ENCODE measurements at places on chromosomes 6 and 20.

DNA sequence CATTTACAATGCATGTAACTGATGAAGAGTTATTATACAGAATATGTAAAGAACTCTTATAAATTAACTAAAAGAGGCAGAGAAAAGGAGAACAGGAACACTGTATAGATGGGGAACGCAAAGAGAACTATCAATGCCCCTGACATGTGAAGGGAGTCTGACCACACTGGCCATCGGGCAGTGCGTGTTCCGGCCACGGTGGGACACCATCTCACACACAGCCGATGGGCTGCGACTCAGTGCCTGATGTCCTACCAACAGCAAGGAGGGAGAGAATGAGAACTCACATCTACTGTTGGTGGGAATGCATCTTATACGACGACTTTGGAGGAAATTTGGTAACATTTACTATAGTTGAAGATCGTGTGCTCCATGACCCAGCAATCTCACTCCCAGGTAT lies 15.5 kb upstream of the RAMACL start:
- DNase-seq: no peak

DNA sequence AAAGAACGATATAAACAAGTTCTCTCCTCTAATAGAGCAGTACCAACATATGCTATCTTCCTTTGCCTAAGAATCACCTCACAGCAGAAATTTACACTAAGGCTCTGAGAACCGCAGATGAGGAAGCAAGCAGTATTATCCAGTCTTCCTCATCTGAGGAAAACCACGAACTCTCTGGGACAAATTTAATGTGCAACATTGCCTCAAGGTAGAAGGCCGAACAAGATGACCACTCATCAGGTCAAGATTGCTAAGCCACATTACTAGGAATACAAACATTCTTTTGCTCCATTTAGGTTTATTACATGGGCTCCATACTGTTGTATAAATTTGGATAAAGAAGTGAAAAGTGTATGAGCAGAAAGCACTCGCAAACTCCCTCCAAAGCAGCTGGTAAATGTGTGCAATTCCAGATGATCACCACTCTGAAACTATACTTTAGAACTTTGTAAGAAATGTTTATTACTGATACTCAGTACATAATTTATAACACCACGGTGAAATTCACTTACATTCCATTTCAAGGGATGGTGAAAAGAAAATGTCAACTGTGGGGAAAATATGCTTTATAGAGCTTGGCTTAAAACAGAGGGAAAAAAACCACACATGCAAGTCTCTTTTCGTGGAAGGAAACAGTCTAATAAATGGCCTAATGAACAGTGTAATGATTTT lies 398.4 kb downstream of the BTBD9 start:
- no peak for DNase-seq

- DNase-seq: no peak
Measured at GRCh38 chr20:45032276-45032675, 66.0 kb downstream of the STK4 start.

GRCh38 chr6:43807228-43808061 lies 37.4 kb downstream of the VEGFA start:
- DNase-seq: no peak

- no peak for DNase-seq
Measured at GRCh38 chr20:4244700-4245485, 229.5 kb upstream of the RNF24 start.

GRCh38 chr6:11381801-11382513 lies 149.5 kb upstream of the NEDD9 start:
- DNase-seq: no peak

GRCh38 chr20:19981031-19981451 lies 36.1 kb upstream of the NAA20 start:
- DNase-seq: no peak

DNA sequence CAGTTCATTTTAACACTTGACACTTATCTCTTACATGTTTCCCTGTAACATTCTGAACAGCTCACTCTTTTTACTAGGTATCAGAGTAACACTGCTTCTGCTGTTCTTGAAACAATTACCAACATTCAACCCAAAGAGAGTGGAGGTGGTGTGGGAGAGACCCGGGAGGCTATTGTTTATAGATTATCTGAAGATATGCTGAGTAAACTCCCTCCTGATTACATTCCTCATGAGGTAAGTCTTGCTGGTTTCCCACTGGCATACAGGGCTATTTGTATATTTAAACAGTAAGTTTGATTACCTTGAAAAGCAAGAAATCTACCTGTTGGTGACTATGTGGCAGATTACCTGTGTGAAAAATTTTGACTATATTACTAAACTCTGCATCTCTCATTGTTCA lies 39.8 kb upstream of the GLP1R start:
- DNase-seq: no peak

DNA sequence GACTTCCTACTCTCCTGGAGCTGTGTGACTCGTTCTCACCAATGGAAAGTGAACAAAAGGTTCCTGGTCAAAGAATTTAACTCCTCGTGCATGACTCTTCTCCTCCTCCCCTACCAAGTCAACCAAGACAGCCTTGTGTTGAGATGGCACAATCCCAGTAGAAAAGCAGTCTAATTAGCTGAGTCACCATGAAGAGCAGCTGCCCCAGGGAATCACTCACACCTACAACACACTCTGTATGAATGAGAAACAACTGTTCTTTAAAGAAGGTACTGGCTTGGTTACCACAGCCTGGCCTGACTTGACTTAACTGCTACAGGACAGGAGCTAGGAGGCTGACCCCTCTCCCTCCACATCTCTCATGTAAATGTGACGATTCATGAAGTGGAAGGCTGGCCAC lies 2.9 kb upstream of the HLA-DOB start:
- DNase-seq: no peak

DNA sequence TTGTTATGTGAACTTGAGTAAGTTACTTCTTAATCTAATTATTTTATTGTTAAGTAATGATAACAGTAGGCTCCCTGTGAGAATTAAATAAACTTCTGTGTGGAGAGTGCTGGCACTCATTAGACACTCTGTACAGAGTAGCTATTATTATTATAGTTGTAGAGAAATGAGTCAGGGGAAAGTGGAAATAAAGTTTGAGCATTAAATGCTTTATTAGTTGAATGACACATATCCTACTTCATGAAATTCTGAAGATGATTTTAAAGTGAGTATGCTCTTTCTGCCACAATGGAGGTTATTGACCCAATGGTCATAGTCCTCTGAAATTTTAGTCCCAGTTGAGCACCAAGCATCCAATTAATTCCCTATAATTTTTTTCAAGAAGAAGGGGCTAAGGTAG lies 5.9 kb downstream of the ECI2 start:
- DNase-seq: no peak

DNA sequence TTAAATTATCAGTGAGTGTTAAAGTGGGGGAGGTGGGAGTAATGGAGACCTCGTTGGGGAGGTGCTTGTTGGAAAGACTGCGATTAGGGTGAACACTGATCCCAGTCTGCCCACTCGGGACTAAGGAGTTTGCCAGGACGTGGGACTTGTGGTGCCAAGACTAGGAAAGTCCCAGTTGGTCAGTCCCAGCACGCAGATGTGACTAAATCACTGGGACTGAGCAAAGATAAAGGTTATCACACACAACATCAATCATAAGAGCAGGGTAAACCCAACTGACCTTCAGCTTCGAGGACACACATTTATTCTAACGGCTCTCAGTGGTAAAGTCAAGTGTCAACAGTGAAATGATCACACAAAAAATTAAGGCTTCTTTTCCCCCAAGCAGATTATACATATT lies 45.5 kb downstream of the PDE10A start:
- DNase-seq: no peak

DNA sequence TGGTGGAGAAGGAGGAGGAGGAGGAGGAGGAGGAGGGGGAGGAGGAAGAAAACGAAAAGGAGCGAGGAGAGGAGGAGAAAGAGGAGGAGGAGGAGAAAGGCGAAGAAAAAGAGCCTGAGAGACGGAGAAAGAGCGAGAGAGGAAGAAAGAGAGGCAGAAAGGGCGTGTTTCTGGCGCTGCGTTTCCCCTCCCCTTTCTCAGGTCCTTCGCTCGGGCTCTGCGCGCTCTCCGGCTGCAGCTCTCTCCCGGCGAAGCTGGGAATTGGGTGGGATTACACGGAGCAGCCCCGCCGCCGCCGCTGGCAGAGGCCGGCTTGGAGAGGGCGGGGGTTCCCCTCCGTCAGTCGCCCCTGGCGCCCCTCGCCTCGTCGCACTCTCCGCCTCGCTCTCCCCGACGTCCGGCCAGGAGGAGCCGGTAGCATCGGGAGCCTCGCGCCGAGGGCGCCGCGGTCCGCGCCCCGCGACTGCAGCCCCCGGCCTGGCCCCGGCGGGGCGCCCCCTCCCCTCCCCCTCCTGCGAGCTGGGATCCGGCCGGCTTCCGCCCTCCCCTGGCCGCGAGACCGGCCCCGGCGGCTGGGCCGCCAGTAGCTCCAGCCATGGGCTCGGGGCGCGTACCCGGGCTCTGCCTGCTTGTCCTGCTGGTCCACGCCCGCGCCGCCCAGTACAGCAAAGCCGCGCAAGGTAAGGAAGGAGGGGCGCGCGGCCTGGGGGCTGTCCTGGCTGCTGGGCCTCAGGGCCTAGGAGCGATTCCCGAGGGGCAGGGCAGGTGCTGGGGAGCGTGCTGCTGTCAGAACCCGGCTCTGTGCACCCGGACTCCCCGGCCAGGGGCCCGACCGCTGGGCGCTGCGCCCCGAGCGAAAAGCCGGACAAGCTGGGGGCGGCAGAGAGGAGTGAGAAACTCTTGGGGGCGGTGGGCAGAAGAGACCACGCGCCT lies at the start of gene SCUBE3:
Gene SCUBE3 (plus strand): TSS at position 133 of the 933 bp plus-strand sequence. CDS start 463 bp downstream, at position 596.
- peak; percentile 90 for DNase-seq

GRCh38 chr6:5850848-5851255 lies 155.9 kb downstream of the NRN1 start:
- DNase-seq: peak; percentile 75

DNA sequence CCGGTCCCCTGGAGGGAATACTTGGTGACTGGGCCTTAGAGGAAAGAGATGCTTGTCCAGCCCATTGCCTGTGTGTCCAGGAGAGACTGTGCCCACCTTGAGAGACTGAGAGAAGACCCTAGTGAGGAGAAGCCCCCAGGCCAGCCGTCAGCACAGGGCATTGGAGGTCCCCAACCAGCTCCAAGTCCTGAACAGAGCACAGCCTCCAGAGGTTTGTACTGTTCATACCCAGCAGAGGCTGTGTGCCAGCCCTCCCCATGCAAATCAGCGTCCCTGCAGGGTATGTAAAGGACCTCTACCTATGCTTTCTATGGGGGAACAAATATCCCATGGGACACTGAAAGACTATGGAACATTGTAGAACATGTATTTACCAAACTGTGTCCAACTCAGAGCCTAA lies 8.4 kb downstream of the HLA-E start:
- no peak for DNase-seq

GRCh38 chr20:17107127-17107526 lies 119.7 kb upstream of the PCSK2 start:
- no peak for DNase-seq

GRCh38 chr6:29834564-29835436 lies 7.2 kb downstream of the HLA-G start:
- DNase-seq: peak; percentile 50

GRCh38 chr6:128062882-128063603 lies 162.2 kb upstream of the THEMIS start:
- DNase-seq: no peak

- no peak for DNase-seq
Measured at GRCh38 chr6:47004463-47004862, 37.7 kb downstream of the ADGRF1 start.

- no peak for DNase-seq
Measured at GRCh38 chr20:19120569-19120968, 91.9 kb upstream of the SLC24A3 start.

DNA sequence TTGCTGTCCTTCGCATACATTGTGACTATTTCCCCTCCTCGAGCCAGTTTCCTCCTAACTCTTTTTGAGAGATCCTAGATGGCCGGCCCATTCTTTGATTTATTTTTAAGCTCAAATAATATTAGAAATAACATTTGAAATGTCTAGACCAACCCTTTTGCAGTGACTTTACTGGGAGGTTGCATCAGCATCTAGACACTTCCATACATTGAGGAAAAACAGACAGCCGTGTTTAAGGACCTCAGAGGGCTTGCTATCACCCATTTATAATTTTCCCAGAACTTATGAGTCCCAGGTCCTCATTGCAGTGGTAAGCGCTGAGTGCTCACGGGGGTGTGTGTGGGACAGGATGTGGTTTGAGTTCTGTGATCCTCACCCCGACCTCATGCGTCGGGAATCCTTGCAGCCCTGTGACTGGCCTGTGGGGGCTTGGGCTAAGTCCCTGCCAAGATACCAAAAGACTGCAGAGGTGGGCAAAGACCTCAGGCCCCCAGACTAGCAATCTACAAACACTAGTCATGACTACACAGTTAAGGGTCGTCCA lies at the start of gene GPX5:
Gene GPX5 (plus strand): TSS at position 386 of the 544 bp plus-strand sequence. CDS start 133 bp downstream, at position 519.
- no peak for DNase-seq

DNA sequence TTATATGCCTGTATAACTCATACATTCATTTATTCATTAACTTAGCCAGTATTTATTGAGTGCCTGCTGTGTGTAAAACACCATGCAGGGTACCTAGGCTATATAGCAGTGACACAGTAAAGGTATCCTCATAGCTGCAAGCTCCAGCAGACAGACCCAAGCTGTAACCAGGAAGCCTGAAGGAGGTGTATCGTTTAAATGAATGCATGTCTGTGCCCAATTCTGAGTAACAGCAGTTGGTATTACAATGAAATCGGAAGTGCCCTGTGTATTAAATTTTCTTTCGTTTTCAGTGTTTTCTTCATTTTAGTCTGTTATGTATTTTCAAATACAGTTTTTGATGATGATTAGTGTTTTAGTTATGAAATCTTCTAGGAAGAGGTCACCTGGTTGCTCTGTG lies 485.8 kb upstream of the SOX4 start:
- no peak for DNase-seq

- DNase-seq: no peak
Measured at GRCh38 chr6:599576-600448, 57.1 kb downstream of the HUS1B start.

DNA sequence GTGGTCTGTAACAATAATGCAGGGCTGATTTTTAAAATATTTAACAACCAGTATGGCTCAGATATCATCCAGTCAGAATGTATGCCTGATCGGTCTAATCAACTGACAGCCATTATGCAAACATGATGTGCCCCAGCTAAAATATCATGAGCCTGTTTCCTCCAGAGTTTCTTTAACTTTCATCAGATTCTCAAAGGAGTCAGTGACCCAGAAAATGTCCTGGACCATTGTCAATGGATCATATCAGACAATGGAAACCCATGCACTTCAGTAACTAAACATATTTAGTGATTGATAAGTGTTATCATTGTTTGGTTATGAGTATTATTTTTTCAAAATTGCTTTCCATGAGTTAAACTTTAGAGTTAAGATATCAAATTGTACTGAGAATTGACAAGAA lies 173.5 kb downstream of the LMBRD1 start:
- no peak for DNase-seq

GRCh38 chr6:148419430-148419829 lies 76.8 kb downstream of the SASH1 start:
- DNase-seq: no peak

DNA sequence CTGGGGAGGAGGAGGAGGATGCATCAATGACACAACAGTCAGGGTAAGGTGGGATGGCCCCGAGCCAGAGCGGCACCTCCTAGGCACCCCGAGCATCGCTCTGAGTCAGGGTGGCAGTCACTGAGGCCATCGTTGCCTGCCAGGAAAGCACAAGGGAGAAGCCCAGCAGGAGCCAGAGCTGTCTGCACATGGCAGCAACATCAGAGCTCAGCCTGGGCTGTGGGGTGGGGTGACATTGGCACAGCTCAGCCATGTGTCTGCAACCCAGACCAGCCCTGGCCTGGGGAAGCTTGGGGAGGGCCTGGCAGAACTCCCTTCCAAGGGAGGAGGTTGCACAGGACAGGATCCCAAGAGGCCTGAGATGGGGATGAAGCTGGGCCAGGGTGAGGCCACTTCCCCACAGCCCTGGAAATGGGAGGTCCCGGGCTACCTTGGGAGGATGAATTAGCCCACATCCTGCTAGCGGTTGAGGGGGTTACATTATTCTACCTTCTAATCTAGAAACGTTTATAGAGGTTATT lies 255.6 kb downstream of the MAFB start:
- DNase-seq: no peak
